Activated T-helper 1 cell treated with Interleukin-2 at 50 U/mL for 16 hours (primary cell): ENCODE measurements at places on chromosomes 2 and 18.

GRCh38 chr18:10864722-10865121, 284.6 kb downstream of the PIEZO2 start:
- no peak for DNase-seq

- no peak for DNase-seq
Observed at GRCh38 chr2:165847001-165847400, 53.0 kb upstream of the GALNT3 start.

- no peak for DNase-seq
Observed at GRCh38 chr18:44681076-44681970, 635 bp downstream of the SETBP1 start.

DNA sequence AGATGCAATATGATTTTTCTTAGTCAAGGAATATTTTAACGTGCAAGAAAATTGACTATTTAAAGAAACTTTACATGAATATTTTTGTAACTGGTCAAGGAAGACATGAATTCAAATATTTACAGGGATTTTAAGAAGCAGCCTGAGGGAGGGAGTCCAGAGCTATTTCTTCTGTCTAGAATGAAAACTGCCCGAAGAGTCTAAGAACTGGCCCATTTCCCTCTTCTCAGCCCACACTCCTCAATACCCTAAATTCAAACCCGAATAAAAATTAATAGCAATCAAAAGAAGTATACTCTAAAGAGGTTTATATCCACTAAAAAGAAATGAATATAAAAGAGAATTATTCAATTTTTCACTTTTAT, 6.5 kb upstream of the NDUFV2 start:
- DNase-seq = no peak

GRCh38 chr2:121451398-121451797, 79.3 kb upstream of the RNU4ATAC start:
- DNase-seq = no peak

DNA sequence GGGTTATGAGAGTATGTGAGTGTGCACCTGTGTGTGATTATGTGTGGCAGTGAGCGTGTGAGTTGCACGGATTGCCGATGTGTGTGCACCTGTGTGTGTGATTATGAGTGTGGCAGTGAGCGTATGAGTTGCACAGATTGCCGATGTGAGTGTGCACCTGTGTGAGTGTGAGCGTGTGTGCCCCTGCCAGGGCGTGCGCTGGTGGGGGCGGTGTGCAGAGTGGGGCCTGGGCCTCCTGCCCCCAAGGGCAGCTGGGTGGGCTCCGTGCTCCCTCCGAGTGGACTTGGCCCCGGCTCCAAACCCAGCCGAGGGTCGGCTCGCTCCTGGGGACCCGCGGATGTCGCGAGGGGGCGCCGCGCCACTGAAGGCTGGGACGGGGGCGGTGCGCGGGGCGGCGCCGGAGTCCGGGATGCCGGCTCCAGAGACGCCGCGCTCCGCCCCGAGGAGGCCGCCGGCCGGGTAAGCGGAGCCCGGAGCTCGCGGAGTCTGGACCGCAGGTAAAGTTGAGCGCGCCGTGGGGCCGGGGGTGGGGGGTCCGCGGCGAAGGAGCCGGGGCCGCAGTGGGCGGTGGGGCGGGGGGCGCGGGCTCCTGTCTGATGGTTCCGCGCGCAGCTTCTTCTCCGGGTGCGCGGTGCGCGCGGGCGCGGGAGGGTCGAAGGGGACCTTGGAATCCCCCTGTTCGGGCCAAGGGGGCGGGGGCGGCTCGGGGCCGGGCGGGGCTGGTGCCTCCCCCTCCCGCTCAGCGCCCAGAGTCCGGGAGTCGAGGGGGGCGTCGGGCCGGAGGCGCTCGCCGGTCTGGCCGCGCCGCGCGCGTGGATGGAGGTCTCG, at the start of gene KCNG2:
Gene KCNG2, plus strand, starts transcription at position 421 of the 828 bp plus-strand sequence. CDS start 65,730 bp downstream, outside the sequence.
- no peak for DNase-seq

DNA sequence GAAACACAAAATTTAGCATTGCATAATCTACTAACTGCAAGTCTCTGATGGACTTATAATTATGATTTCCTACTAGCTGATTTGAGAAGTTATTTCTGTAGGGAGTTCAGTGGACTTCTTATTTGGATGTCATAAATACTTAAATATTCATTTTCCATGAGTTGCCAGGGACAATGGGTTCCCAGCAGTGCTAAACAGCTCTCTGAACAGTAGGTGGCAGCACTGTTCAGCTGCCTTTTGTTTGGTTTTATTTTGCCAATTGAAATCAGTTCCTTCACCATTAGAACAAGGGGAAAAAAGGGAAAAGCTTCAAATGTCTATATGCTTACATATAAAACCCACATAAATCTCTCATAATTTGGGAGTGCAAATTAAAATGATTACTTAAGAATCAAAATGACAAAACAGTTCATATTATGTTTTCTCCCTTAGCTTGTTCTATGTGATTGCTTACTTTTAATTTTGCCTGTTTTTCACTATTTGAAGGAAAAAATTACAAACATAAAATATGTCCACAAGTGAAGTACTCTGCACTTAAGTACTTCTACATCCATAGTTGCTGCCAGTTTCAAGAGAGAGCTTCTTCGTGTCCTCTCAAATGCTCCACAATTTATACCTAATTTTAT, 898.9 kb downstream of the CPS1 start:
- no peak for DNase-seq

- DNase-seq = no peak
Observed at GRCh38 chr2:178644919-178645318, 162.3 kb downstream of the TTN start.

GRCh38 chr2:104938231-104938941, 84.5 kb downstream of the POU3F3 start:
- no peak for DNase-seq

DNA sequence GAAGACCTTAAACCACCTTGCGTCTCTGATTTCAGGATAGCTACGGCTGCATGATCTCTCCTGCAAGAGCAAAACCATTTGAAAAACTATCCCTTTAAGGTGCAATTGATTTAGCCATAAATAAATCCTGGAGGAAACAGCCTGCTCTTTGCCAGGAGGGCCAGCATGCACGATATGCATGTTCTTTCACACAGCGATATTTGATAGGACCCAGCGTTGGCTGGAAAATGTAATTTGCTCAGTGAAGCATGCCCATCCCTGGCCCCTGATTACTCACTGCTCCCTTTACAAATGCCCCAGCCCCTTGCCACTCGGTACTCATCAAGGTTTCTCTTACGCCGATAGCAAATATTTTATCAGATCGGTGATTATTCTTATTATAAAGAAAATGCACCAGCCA, 315.4 kb downstream of the CDH2 start:
- DNase-seq = no peak

DNA sequence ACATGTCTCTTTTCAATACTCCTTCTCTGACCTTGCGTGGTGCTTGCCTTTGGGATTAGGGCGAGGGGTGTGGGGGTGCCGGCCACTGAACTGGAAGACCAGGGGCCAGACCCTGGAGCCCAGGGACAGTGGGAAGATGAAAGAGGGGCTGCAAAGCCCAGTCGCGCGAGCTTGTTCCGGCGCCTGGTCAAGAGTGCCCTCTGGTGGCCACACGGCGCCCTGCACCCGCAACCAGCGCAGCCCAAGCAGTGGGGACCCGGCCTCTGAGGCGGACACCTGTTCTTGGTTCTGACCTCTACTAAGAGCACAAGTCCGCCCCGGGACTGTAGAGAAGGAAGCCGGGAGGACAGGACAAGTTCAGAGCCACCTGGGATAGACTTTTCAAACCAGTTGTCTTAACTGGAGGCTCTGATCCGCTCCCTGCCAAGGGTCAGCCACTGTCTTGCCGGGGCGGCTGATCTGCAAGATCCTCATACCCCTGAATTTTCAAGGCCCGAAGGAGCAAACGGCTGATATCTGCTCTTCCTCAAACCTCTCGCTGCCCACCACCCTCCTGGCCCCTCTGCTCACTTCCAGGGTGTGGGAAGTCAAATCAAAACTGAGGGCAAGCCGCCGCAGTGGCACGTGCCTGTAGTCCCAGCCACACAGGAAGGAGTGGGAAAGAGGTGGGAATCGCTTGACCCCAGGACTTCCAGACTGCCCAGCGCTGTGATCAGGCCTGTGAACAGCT, 14.9 kb upstream of the MSH6 start:
- DNase-seq = peak; percentile 54

GRCh38 chr2:108620656-108621055, 86.4 kb downstream of the LIMS1 start:
- DNase-seq = no peak

- no peak for DNase-seq
Observed at GRCh38 chr2:157815421-157815820, 60.7 kb downstream of the ACVR1 start.

- no peak for DNase-seq
Observed at GRCh38 chr2:20629181-20629580, 21.7 kb downstream of the HS1BP3 start.

DNA sequence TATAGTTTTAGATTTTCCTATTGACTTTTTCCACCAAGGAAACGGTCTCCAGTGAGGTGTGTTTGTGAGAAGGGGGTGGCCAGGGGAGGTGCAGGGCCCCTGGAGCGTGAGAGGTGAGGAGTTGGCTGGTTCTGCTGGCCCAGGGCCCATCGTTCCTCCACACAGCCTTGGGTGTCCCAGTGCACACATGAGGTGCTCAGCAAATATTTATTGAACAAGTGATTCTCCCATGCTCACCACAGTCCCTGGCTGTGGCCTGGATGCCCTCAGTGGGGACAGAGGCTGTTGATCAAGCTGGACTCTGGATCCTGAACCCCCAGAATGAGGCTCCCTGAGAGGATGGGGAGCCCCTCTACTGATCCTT, 5.0 kb downstream of the HAAO start:
- no peak for DNase-seq

DNA sequence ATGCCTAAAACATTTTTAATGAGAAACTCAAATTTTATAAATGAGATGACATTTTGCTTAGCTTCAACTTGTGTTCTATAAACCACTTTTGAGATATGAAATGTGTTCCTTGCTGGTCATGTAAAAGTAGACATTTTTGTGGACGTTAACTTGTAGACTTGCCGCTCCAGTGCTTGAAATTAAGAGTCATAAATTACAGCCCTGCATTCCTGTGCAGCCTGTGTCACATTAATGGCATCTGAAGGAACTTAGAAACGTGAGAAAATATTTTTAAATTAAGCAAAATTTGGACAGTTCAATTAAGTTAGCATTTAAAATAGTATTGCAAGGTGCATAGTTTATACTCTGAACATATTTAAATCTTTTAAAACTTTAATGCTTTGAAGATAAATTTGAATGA, 98.3 kb upstream of the LDLRAD4 start:
- DNase-seq = no peak

- no peak for DNase-seq
Observed at GRCh38 chr18:10526561-10526949, 728 bp downstream of the NAPG start.

- no peak for DNase-seq
Observed at GRCh38 chr2:36753706-36754221, 57.3 kb downstream of the VIT start.

- DNase-seq = no peak
Observed at GRCh38 chr2:118971245-118972122, 29.5 kb downstream of the MARCO start.

GRCh38 chr2:17245906-17246305, 272.3 kb downstream of the RAD51AP2 start:
- DNase-seq = no peak

DNA sequence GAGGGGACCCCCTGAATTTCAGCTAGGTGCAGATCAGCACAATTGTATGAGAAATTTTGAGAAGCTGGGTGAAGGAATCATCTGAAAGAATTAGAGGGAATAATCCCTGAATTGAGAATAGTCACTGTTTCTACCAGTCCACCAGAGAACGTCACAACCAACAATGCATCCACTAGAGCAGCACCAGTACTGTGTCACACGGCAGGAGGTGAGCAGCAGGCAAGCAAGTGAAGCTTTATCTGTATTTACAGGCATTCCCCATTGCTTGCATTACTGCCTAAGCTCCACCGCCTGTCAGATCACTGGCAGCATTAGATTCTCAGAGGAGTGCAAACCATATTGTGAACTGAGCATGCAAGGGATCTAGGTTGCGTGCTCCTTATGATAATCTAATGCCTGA, 40.7 kb downstream of the GDF7 start:
- no peak for DNase-seq

DNA sequence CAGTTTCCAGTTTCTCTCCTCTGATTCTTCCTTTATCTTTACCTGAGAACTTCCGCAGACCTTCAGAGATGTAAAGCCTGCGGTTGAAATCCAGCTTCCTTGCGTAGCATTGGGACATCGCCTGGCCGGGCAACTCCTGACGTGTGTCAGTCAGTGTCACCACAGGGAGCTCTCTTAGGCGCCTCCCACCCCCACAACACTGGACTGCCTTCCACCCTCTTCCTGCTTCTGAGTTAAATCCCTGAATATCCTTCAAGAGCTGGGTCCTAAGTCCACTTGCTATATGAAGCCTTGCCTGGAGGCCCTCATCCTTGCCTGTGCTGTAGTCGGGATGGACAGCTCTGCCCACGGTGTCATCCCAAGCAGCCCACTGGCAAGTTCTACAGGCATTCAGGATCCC, 179.4 kb downstream of the SEPTIN10 start:
- no peak for DNase-seq

DNA sequence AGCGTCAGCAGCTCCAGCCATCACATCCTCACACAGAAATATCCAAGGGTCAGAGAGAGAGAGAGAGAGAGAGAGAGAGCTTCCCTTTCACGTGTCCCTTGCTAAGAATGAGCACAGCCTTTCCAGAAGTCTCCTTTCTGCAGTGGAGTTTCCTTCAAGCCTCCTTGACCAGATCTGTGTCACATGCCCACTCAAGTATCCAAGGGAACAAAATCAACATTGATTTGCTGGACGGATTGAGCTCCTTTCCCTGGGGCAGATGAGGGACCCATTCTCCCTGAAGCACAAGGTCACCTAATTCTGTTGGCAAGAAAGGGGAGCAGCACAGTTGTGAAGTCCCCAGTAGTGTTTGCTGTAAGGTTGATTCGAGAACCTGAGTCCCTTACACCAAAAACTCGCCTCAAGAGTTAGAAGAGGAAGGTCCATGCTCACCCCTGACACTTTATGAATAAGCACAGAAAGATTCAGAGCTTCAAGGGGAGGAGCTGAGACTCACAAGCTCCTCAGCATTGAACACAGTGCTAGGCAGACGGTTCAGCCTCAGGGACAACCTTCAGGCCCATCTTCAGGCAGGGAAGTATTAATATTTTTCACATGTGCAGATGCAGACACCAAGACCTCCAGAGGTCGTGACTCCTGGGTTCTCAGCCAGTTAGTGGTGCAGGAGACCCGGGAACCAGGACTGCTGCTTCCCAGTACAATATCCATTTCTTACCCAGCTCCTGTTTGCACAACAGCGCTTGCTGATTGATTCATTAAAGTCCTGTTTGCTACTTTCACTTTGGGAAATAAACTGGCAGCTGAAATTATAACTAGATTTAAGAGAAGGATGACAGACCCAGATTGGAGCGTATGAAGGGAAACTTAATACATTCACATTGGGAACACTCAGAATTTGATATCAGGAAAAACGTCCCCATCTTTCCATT, 38.2 kb upstream of the MARCO start:
- no peak for DNase-seq

DNA sequence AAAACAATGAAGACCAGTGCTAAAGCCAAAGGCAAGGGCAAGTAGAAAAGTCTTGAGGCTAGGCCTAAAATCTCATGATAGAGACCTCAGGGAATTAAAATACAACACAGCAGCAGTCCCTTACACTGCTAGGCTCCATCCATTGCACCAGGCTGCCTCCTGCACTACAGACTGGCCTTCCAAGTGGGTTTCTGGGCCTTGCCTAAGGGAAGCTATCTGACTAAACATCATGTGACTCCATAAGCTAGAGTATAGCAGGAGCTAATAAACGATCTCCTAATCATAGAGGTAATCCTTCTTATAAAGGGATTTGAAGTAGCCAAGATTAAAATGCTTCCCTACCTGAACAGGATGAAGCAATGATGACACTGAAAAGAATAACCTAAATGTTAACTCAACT, 77.6 kb upstream of the NFU1 start:
- DNase-seq = no peak

- DNase-seq = no peak
Observed at GRCh38 chr2:17373741-17374140, 144.5 kb downstream of the RAD51AP2 start.
